Activated naive CD8-positive, alpha-beta T cell treated with anti-CD3 and anti-CD28 coated beads, Interleukin-2, amount 50 U/mL, for 24 hours (primary cell): ENCODE measurements at places on chromosomes 3 and 15.

GRCh38 chr3:54069961-54070360 is 52.4 kb upstream of the CACNA2D3 start:
- no peak for DNase-seq
- peaks cover 5% of the 10 kb centered on the region for H3K27me3 ChIP-seq
- no peaks in the 10 kb centered on the region for H3K4me1 ChIP-seq
- H3K4me3 ChIP-seq, result no peak overlapping the region

DNA sequence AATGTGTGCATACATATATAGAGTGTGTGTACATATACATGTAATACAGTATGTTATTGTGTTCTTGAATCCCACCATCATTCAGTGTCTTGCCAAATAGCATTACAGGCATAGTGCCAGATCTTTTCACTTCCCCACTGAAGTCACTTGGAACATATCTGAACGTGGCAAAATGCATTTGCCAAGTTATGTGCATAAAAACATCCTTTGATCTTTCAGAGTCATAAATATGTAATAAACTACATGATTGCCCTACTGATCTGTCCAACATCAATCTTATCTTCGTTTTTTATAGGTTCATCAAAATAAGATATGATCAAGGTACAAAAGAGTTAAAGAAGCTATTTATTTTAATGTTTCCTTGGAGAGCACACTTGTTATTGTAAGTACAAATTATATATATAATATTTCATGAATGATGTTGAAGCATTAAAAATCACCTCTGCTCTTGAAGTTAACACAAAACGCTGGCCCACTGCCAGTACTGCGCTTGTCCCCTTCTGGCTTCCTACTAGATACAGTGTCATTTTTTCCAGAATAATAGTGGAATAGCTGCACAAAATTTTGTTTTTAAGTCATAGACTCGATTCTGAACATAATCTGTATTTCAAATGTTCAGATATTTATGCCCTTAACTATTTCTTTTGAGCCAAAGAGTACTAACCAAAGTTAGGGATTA is 549.5 kb upstream of the ARRDC4 start:
- H3K4me3 ChIP-seq, result no peak overlapping the region
- H3K36me3 ChIP-seq, result no peaks in the 10 kb centered on the region
- DNase-seq, result no peak
- H3K27ac ChIP-seq, result no peak overlapping the region
- no peaks in the 10 kb centered on the region for H3K4me1 ChIP-seq

DNA sequence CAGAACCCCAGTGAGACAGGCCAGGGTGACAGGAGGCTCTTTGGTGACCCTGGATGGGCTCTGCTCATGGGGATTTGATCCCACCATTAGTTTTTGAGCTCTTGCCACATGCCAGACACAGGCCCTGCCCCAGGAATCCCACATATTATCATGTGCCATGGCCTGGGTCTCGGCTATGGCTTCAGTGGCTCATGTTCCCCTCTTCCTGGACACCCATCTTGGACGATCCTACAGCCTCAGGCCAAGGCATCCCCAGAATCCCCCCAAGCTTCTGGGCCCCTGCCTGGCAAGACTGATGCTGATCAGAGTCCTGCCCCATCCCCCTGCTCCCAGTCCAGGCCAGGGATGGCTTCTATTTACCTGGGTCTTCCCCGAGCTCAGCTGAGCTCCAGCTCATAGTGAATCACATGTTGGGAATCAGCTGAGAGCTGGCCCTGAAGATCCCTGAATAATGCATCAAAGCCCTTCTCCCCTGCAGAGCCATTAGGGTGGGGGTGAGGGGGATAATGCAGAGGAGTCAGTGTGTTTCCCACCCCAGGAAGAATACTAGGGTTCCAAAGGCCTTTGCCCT is 50.9 kb upstream of the CHRNB4 start:
- no peaks in the 10 kb centered on the region for H3K36me3 ChIP-seq
- no peak overlapping the region for H3K27ac ChIP-seq
- no peaks in the 10 kb centered on the region for H3K27me3 ChIP-seq
- no peak overlapping the region for H3K4me3 ChIP-seq
- DNase-seq, result no peak

DNA sequence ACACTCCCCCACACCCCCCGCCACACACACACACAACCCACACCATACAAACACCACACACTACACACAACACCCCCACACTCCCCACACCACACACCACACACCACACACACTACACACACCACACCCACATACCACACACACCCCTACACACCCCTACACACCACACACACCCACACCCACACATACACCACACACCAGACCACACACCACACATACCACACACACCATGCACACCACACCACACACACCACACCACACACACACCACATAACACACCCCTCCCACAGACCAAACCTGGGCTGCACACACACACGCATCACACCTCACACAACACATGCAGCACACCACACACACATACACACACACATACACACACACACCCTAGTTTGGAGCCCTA is 1.8 kb upstream of the RASGRF1 start:
- peaks cover 64% of the 10 kb centered on the region for H3K27me3 ChIP-seq
- H3K36me3 ChIP-seq, result no peaks in the 10 kb centered on the region
- H3K27ac ChIP-seq, result peak overlapping the region; percentile 27
- DNase-seq, result no peak
- H3K4me3 ChIP-seq, result peak overlapping the region; percentile 6
- H3K4me1 ChIP-seq, result peaks cover 11% of the 10 kb centered on the region

- no peak overlapping the region for H3K4me3 ChIP-seq
- DNase-seq, result no peak
- H3K27ac ChIP-seq, result no peak overlapping the region
- H3K4me1 ChIP-seq, result peaks cover 3% of the 10 kb centered on the region
- H3K27me3 ChIP-seq, result no peaks in the 10 kb centered on the region
These were observed 559.0 kb downstream of the PDCD6IP start for GRCh38 chr3:34357461-34357860.

DNA sequence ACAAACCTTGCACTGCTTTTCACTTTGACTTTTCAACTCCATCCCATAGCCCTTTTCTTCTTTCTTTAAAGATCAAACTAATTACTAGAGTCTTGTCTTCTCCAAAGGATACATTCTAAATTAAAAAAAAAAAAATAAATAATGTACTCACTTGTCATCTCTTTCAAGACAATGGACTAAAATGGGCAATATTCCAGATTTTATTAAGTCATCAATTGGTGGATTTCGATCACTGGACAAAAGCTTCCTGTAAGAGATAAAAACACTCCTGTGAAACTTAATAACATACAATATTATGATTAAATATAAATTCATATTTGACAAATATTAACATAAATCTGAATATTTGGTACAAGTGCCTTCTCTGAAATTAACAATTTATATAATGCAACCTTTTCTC is 34.1 kb downstream of the KPNA4 start:
- H3K4me1 ChIP-seq, result peaks cover 11% of the 10 kb centered on the region
- no peak overlapping the region for H3K4me3 ChIP-seq
- no peaks in the 10 kb centered on the region for H3K27me3 ChIP-seq
- no peak for DNase-seq
- H3K27ac ChIP-seq, result no peak overlapping the region
- H3K36me3 ChIP-seq, result peaks cover 30% of the 10 kb centered on the region
